ENCODE measurements at places on chromosomes 5 and 9.

- no peak for DNase-seq
These were observed 11.2 kb upstream of the MRNIP start for GRCh38 chr5:179869641-179870402.

GRCh38 chr5:127985811-127986325 lies 97.7 kb upstream of the SLC12A2 start:
- DNase-seq, result no peak

GRCh38 chr5:147826361-147826760 lies 5.1 kb downstream of the SPINK1 start:
- no peak for DNase-seq

- DNase-seq, result no peak
These were observed 141.2 kb upstream of the SLC28A3 start for GRCh38 chr9:84481636-84482218.

GRCh38 chr9:89358985-89359384 lies 40.7 kb downstream of the SECISBP2 start:
- no peak for DNase-seq

GRCh38 chr5:23001120-23001519 lies 148.0 kb upstream of the CDH12 start:
- DNase-seq, result no peak

DNA sequence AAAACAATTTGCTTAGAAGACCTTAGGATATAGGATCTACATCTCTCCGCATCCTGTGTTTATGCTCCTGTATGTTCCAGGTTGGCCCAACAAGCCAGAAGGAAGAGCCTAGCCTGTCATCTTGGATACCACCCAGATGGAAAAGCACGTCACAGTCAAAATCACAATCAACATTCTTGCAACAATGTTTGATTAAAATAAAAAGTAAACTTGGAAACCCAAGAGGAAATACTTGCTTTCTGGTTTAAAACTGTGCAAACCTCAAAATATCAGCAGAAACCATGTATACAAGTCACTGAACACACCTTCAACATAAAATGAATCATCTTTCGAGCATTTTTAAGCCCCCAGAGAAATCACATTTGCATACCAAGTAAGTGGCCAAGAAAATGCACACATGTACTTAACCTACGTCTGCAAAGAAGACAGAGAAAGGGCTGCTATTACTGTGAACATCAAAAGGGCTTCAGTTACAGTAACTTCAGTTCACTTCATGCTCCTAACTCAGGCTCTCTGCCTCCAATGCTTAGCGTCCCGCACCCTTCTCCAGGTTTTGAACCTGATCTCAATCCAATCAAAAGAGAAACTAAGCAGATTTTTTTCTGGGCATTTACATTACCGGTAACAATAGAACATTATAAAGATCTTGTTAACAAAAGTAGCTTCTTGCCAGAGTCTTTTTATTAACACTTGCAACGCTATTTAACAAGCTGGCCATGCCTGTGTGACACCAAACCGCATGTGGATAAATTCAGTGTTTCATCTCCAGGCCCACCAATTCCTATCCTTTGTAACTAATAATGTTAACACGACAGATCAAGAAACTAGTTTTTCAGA lies 1.3 kb downstream of the ENC1 start:
- no peak for DNase-seq

DNA sequence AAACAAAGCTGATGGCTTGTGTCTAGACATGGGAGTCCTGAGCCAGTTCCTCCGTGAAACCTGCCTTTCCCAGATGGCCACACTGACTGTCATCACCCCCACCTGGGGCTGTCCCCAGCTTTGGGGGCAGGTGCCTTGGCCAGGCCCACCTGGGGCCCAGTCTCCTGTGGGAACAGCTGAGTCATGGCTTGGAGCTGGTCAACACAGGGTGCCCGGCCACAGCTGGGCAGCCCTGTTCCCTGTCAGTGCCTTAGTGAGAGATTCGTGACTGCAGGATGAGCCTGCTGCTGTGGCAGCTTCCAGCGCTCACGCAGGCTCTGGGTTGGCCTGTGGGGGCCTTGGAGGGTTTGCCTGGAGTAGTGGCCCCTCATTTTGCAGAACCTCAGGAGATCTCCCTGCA lies 56.5 kb downstream of the COL5A1 start:
- DNase-seq, result no peak

- no peak for DNase-seq
These were observed at the start of gene STING1 for GRCh38 chr5:139482050-139482889. Gene STING1, minus strand, starts transcription at chr5:139482758. Its CDS starts 1,054 bp downstream, at chr5:139481704.

GRCh38 chr9:124659099-124659659 lies 111.9 kb downstream of the NR6A1 start:
- peak; percentile 81 for DNase-seq

DNA sequence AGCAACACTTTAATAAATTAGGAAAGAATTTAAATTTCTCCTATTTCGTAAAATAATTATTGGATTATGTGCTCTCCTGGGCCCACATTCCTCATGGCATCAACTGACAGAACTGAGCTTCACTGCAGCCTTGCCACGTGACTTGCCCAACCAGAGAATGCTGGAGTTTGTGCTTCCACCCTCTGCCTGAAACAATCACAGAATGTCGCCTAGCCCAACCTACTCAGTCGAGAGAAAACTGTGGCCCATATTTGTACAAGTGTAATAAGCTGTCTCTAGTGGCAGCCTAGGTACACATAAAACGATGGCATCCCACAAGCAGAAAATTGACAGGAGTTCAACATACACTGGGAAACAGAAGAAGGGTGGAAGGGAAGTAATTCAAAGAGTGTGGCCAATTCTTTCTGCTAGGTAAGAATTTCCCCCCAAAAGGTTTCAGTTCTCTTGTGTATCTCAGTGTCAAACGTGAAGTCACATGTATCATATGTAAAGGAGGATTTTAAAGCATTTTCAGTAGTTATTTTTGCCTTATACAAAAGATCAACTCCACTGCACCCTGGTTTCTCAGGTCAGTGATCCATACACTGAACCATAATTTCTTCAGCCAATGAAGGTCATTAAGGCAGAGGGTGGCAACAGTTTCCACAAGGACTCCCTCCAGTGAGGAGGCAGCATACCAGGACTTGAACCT lies 41.7 kb downstream of the ZNF608 start:
- no peak for DNase-seq

DNA sequence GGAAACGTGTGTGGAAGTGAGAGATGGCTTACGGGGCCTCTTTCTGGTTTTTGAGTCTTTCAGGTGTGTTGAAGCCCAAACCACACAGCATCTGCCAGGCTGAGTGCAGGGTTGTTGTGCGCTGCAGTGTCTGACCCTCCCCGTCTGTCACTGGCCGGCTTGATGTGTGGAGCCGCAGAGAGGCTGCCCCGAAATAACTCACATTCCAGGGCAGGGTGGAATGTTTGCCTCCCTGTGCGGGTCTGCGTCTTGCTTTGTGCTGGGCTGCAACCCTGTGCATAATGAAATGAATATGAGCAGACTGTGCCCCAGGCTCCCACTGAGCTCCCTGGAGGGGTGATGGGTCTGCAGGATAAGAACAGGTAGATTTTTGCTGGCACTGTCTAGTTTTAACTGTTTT lies 9.9 kb upstream of the PLEKHG4B start:
- no peak for DNase-seq

DNA sequence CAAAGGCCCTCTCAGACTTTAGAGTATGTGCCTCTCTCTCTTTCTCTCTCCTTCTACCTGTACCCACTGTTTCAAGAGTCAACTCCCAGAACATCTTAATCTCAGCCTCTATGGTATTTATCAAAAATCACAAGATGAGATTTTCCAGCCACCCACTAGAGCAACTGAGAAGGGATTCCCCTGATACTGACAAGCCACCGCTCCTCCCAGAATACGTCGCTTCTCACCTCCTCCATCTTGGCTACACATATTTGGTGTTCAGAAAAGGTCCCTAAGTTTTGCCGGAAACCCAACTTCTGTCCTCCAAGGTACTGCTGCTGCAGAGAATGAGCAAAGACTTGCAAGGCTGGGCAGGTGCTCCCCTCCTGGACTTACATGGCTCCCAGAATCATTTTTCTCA lies 6.1 kb downstream of the GARIN3 start:
- no peak for DNase-seq

- DNase-seq, result no peak
These were observed 71.5 kb downstream of the ARHGAP26 start for GRCh38 chr5:142841511-142842265.

DNA sequence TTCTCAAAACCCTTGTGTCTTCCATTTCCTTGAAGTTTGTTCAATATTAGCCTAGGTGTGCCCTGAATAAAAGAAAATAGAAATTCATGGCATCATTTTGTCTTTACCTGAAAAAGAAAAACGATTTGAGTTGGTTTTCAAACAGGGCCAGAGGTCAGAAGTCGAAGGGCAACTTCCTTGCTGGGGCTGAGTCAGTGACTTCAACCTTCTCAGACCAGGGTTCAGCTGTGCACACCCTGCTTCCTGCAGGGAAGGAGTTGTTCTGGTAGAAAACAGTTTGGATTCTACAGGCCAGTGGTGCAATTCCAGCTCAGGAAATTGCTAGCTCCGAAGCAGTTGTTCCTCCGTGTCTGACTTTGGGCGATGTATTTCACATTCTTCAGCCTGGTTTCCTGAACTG lies 132.1 kb upstream of the SLC30A5 start:
- DNase-seq, result no peak

DNA sequence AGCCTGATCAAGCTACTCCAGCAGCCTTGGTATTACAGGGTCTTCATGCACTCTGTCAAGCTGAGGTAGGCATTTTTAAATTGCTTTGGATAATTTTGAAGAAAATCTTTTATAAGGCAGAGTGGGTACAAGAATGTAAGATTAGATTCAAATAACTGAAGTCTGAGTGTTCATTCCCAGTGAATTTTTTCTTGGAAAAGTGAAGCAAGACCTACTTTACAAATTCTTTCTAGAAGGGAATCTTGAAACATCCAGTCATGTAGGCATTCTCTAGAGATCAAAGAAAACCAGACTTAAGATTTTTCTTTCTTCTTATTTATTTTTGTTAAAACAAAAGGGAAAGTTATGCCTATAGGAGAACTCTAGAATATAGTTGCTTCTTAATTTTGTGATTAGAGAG lies 139.0 kb downstream of the FOCAD start:
- no peak for DNase-seq

DNA sequence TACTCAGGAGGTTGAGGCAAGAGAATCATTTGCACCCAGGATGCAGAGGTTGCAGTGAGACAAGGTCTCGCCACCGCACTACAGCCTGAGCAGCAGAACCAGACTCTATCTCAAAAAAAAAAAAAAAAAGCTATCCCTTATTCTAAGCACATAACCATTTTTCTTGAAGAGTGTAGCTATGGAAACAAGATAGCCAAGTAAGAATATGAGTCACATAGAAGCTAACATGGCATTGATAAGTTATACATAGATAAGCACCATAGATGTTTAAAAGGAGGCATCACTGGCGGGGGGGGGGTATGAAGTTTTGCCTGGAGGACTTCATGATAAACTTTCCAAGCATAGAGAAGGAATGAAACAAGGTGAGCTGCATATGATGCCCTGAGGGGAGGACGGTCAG lies 26.0 kb downstream of the CHSY3 start:
- no peak for DNase-seq

- DNase-seq, result peak; percentile 85
These were observed 126.9 kb upstream of the OSMR start for GRCh38 chr5:38718771-38719391.

GRCh38 chr5:154345255-154345952 lies 100.4 kb upstream of the SAP30L start:
- no peak for DNase-seq

GRCh38 chr9:79812507-79813257 lies 240.9 kb downstream of the TLE4 start:
- no peak for DNase-seq

DNA sequence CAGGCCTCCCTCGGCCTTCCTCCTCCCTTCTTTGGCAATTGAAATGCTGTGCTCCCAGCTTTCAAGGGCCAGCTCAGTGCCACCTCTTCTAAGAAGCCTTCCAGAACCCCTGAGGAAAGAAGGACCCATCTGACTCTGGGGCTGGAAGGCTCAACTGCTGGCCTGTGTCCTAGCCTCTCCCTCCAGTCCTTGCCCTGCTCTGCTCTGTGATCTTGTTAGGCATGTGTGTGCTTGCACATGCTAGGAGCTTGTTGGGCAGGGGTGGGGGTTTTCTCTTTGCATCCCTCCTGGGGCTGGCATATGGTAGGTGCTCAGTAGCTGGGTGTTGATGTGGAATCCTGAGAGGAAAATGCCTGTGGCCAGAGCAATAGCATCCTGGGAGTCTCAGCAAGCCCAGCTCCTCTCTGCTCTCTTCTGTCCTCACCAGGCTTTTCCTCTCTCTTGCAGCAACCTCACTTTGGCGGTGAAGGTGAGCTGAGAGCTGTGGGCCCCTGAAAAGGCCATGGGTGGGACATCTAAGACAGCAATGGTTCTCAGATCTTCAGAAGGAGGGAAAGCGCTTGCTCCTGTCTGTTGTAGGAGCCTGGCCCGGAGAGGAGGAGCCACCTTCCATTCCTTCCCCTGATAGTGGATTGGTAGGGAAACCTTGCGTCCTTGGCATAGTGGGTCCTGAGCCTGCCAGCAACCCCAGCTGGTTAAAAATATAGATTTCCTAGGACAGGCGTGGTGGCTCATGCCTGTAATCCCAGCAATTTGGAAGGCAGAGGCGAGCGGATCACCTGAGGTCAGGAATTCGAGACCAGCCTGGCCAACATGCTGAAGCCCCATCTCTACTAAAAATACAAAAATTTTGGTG lies 9.9 kb downstream of the DOLK start:
- no peak for DNase-seq

DNA sequence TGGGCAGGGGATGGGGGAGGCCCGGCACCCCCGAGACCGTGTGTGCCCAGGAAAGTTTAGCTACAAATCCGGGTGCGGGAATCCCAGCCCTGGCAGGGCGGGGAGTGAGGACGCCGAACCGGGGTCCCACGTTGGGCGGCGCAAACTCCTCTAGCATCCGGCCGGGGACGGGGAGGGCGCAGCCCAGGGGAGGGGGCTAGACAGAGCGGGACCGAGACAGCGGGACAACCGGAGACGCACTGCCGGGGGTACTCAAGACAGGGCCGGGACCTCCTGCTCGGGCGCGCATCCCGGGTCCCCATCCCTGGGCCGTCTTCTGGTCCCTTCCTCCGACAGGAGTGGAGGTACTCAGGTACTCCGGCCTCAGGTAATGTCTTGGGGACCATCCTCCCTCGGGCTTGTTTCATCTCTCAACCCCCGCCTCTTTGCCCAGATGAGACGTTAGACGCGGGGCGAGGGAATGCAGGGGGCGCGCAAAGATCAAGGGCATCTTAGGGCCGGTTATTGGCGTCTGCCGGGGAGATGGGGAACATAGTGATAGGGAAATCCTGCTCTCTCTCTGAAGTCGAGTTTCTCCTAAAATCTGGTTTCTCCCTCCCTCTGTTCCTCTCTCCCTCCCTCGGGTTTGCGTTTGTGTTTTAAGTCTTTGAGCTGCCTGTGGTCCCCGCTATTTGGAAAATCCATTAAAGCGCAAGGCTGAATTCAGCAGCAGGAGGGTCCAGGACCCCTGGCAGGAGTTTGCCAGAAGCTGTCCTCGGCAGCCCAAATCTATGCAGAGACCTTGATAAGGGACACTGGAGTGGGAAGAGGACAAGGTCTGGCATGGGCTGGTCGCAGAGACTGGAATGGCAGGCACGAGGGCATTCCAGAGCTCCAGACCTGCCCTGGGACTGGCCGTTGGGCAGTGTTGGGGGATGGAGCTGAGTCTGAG lies 815 bp downstream of the PDZD2 start:
- DNase-seq, result no peak

DNA sequence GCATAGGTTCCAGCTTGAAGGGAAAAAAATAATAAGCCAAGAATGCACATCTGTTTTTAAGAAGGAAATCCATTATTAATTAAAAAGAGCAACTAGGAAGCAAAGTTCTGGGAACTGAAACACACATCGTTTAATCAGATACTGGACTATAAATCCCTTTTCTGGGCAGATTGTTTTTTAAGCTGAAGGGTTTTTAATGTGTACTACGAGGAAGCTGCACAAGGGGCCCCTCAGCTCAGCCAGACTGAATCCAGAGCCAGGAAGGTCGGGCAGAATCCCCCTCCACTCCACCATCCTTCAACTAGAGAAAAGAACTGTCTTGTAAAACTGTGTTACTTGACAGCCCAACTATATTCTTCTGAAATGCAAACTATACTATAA lies 49.2 kb downstream of the ROR2 start:
- DNase-seq, result no peak

Data from NCI-H524 treated with DMSO at 0.1 percent for 48 hours (cell line).